SK-MEL-5 (cell line): ENCODE measurements at places on chromosomes 16 and 17. TPM values are rescaled to one million over a fixed set of nuclear protein-coding genes. Genes with fewer than 3 reads are reported as not detected.

Gene TBC1D3I
- not detected in 2 replicates for total RNA-seq

DNA sequence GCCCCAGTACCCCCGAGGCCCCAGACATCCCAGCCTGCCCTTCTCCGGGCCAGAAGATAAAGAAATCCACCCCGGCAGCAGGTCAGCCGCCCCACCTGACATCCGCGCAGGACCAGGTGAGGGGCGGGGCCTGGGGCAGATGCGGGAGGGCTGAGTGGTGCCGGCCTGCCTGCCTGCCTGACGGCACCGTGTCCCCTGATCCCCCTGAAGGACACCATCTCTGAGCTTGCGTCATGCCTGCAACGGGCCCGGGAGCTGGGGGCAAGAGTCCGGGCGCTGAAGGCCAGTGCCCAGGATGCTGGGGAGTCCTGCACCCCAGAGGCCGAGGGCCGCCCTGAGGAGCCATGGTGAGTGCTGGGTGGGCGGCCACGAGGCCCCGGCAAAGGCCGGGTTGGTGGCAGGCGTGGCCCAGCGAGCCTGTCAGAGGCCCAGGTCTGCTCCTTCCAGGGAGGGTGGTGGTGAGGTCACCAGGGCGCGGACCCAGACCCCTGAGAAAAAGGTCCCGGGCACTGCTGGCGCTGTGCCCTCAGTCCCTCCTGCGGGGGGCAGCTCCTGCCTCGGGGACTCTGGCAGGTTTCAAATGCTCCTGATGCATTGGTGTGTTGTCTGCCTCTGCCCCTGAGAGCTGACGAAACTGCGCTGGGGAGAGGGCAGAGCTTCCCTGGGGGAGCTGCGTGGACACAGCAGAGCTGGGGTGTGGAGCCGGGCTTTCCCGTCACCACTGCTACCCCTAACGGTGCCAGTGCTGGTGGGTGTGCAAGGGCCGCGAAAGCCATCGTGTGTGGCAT, 1.2 kb downstream of the CDT1 start:
- DNase-seq, result no peak

Gene KRT9
- total RNA-seq, result not detected in 2 replicates

Gene CLTC
- 471 and 485 TPM in 2 replicates for total RNA-seq

Gene PSMD3
- 125 and 129 TPM in 2 replicates for total RNA-seq

DNA sequence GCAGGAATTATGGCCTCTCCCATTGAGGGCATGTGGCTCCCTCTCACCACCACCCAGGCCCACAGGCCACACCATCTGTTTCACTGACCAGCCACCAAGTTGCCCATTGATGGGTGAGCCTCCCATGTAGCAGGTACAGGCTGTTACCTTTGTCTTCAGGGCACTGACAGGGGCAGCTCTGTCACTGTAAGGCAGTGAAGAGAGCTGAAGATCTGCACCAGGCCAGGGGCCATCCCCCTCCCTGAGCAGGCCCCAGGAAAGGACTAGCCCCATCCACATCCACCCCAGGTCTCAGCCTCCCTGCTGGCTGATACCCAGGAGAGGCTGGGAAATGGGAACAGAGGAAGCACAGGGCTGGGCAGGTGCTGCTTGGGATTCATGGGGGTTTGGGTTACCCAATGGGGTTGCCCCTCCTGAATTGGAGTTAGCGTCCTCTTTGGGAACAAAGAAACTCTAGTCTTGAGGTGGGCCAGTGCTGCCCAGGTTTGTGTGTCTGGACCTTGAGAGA, 1691.4 kb downstream of the TP53TG3F start:
- no peak for DNase-seq

DNA sequence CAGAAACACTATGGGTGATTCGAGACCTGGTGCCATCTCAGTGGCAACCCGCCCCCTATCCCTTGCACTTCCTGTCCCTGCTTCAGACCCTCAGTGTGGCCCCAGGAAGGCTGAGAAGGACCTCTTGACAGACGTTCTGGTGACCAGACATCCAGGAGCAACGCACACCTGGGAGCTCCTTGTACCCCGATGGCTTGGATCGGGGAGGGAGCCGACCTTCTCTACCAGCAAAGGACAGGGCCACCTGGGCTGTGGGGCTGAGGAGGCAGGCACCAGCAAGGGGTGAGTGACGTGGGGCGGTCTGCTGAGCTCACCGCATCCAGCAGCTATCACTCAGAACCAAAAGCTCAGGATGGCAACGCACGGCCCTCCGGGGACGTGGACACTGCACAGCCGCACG, 27.2 kb downstream of the UNKL start:
- no peak for DNase-seq

Gene ABCA8
- total RNA-seq, result 30.7 and 33.8 TPM in 2 replicates

- DNase-seq, result peak; percentile 97
Measured at GRCh38 chr17:77098884-77099545, 41.8 kb upstream of the SEC14L1 start.

- DNase-seq, result peak; percentile 48
Measured at GRCh38 chr17:1153795-1154546, 25.8 kb downstream of the ABR start.

DNA sequence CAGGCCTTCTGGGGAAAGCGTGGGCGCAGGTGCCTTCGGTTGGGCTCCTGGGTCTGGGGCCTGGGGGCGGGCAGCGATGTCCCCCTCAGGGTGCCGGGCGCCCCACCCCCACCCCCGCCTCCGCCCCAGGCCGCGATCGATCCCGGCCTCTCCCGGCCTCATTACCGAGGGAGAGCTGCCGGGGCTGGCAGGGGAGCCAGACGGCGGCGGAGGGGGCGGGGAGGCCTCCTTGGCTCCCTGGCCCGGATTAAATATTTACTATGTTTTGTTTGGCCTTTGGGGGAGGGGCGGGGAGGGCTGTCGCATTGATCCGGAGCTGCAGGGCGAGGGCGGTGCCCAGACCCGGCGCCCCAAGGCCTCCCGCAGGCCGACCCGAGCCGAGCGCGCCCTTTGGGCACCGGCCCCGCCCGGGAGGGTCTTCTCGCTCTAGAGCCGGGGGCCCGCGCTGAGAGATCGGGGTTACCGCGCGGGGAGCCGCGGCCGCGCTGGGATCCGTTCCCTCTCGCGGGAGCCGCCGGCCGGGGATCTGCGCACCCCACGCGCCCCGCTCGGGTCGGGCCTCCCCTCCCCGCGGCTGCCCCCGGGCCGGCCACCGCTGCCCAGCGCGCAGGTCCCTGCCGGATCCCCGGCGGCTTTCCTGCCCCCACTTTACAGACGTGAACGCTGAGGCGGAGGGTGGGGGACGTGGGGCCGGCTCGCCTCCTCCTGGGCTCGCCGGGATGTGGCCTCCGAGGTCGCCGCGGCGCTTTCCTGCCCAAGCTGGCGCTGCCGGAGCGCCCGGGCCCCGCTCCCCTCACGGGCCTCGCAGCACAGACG, 27.0 kb downstream of the RTN4RL1 start:
- no peak for DNase-seq

DNA sequence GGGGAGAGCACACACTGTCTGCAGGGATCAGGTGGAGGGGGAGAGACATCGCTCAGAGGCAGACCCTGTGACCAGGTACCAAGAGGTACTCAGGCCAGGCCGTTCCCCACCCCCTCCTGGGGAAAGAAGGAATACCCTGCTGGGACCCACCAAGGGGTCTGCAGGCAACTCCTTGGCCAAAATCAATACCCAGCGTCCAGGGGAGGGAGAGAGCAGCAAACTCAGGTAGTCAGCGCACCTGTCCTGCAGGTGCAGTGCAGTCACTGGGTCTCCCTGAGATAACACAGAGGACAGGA, 57.5 kb upstream of the DOC2B start:
- DNase-seq, result no peak

Gene RNF43
- 5.2 and 5.6 TPM in 2 replicates for total RNA-seq

DNA sequence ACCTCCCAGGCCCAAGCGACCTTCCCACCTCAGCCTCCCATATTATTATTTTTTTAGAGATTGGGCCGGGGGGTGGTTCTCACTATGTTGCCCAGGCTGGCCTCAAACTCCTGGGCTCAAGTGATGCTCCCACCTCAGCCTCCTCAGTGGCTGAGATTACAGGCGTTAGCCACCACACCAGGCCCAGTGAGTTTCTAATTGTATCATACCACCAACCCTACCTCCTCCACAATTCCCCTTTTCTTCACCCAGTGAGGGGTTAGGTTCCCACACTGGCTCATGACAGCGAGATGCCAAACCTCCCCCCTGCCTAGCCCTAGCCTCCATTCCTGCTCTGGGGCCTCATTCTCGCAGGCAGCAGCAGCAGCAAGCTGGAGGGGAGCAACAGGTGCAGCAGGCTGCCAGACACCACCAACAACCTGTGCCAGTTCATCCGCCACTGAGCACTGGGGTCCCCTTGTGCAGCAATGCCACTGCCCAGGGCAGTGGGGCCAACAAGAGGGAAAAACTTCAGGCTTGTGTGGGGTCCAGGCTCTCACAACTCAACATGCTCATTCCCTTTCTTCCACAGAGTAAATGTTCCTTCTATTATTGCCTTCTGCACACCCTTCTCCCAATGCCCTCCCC, 9.1 kb downstream of the ATP6V0D1 start:
- DNase-seq, result no peak

GRCh38 chr17:42098730-42099399, 592 bp upstream of the ZNF385C start:
- no peak for DNase-seq

- DNase-seq, result no peak
Measured at GRCh38 chr17:50355701-50356341, 9.9 kb downstream of the XYLT2 start.

DNA sequence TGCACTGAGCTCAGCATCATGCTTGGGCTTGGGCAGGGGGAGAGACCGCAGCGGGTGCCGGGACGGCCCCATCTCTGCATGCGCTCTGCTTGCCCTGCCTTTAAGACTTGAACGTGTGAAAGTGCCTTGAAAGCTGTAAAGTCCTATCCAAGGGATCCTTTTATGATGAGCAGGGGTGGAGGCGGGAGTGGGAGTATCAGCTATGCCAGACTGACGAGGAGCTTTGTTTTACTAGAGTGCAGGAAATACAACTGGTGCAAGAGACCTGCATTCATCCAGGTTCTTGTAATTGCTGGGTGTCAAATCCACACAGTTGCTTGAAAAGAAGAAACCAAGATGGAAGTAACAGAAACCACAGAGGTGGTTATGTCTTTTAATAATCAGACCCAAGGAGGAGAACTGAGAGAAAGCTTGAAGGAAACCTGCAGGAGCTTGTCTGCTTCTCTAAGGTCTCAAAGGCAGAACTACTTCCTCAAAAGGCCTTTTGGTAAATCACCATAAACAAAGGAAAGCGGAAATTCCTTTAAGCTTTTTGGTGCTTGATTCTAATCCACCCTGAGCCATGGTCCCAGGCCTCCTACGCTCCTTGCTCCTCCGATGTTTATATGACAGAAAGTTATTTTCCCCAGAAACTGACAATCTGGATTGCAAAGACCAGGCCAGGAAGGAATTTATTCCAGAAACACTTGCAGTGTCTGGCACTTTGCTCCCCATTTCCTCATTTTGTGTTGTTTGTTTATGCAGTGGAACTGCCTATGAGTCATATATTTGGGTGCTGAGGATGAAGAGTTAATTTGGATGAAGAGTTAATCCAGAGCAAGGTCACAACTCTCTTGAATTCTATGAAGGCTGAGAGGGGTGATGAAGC, 51.3 kb upstream of the FBXO47 start:
- no peak for DNase-seq

- no peak for DNase-seq
Measured at GRCh38 chr17:45953561-45953960, 45.5 kb upstream of the STH start.

GRCh38 chr16:19283637-19284036, 1.9 kb upstream of the CLEC19A start:
- no peak for DNase-seq

DNA sequence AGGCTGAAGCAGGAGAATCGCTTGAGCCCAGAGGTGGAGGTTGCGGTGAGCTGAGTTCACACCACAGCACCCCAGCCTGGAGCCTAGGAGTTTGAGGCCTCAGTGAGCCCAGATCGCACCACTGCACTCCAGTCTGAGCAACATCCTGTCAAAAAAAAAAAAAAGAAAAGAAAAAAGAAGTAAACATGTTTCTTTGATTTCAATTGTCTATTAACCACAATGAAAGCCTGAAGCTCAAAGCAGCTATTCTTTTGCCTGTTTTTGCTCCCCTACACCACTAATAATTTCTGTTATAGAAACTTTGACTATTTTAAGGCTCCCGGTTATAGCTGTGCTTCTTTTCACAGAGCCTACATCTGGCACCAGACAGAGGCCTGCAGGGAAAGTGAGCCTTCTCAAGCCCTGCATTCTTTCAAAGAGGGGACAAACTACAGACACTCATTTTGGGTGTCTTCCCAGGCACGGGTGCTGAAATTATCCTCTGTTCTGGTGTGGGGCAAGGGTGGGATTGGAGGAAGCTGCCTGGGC, 14.2 kb upstream of the SLC52A1 start:
- DNase-seq, result no peak

GRCh38 chr17:9402590-9403199, 172.9 kb downstream of the STX8 start:
- DNase-seq, result peak; percentile 66

- peak; percentile 40 for DNase-seq
Measured at GRCh38 chr16:48041981-48042421, 113.8 kb downstream of the ABCC12 start.

Gene TBC1D3G
- not detected in 2 replicates for total RNA-seq

Gene CCL1
- not detected in 2 replicates for total RNA-seq

DNA sequence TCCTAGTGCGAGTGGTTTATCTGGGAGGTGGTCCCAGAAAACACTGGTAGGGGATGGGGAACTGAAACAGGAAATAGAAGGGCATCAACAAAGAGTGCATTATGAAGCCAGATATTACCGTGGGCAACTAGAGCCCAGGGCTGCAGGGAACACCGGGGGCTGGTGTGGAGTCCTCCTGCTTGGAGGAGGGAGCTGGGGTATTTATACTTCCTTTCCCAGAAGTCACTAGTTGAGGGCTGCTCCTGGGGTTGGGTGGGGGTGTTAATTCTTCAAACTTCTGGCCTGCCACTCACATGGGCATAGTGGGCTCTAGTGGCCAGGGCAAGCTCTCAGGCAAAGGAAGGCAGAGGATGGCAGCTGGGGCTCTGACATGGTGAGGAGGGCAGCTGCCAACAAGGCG, 14.7 kb downstream of the LAT start:
- no peak for DNase-seq

GRCh38 chr17:80430446-80431245, 15.7 kb downstream of the ENDOV start:
- no peak for DNase-seq

Gene HSPB9
- total RNA-seq, result not detected in 2 replicates

DNA sequence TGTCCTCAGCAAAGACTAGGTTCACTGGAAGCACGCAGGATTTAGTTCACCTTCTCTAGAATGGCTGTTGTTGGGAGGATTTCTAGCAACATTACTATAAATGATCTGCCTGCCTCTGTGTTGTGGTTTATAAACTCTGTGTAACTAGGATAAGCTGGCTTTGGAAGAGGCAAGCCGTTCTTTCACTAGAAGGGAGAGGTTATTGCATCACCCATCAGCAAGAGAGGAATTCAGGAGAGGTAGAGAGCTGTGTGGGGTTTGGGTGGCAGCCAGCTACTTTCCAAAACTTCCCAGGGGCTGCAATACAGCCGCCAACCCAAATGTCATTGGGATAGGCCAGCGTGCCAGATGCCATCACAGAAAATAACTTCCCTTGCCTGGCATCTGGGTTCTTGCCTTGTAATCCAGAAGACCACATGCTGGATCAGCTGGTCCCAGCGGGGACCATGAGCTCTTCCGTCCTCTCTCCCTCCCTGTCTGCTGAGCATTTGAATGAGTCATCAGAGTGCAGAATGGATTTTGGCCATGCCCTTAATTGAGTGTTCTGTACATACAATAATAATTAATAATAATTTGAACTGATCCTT, 95.7 kb upstream of the RBFOX1 start:
- DNase-seq, result no peak

GRCh38 chr17:63785556-63785955, 11.6 kb downstream of the DDX42 start:
- peak; percentile 95 for DNase-seq

GRCh38 chr17:44774271-44775135, 15.7 kb downstream of the ADAM11 start:
- peak; percentile 79 for DNase-seq
